ENCODE measurements at places on chromosomes 5 and 9.
A peak's percentile ranks its signal among the peaks of the same experiment; 100 is the strongest.

DNA sequence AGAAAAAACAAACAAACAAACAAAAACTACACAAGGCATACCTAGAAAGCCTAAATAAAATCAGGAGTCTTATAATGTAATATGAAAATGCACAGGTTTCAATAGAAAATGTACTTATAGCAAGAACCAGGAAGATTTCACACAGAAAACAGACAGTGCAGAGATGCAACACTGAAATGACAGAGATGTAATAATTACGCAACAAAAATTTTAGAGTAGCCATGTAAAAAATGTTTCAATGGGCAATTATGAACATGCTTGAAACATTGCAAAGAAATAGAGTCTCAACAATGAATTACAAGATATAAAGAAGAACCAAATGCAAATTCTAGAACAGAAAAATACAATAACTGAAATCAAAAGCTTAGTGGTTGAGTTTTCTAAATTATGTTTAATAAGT lies 405.9 kb downstream of the PLK2 start:
- DNase-seq: no peak

- DNase-seq: no peak
Measured at GRCh38 chr9:14014744-14015143, 299.2 kb downstream of the NFIB start.

DNA sequence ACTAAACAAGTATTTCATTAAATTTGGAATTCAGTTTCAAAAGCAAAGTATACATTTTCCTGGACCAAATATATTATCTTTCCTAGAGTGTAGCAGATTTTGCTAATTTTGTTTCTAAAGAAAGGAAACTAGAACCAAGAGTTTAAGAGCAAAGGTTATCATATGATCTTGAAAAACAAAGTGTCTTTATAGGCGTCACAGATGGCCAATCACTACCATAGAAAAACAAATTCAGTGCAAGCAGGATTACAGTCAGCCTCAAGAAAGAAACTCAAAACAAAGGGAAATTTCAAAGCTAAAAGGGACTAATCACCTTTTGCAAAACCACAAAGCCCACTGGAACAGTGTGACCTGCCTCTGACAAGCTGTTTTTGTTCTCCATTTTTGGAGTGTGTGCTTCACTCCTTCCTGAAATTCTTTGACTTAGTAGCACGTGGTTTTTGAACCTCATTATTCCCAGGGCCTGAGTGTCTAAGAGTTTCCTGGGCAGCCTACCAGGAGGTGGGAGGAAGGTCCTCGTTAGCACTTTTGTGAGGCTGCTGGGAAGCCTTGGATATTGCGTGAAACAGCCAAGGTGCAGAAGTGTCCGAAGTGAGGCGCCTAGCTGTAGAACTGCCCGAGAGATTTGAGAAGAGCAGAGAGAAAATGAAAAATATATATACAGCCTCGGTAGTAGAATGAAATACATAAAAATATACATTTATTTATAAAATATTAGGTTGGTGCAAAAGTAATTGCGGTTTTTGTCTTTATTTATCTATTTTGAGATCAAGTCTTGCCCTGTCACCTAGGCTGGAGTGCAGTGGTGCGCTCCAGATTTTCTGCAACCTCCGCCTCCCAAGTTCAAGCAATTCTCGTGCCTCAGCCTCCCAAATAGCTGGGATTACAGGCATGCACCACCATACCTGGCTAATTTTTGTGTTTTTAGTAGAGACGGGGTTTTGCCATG lies 246.1 kb downstream of the MARCHF11 start:
- no peak for DNase-seq

- no peak for DNase-seq
Measured at GRCh38 chr5:84549054-84549453, 164.4 kb upstream of the EDIL3 start.

DNA sequence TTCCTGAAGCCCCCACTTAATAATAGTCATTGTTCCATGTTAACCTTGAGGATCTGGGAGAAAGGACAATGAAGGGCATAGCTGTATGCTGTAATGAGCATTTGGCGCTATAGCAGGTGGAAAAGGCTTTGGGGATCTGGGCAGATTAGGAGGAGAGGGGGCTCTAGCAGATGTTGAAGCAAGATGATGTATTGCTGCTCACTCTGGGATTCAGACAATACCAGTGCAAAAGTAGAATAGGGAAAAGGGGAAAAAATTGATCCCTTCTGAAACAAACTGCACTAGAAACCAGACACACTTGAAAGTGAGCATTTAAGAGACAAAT lies 575.3 kb upstream of the MEF2C start:
- DNase-seq: no peak

- DNase-seq: no peak
Measured at GRCh38 chr5:86997516-86997915, 270.2 kb upstream of the RASA1 start.

DNA sequence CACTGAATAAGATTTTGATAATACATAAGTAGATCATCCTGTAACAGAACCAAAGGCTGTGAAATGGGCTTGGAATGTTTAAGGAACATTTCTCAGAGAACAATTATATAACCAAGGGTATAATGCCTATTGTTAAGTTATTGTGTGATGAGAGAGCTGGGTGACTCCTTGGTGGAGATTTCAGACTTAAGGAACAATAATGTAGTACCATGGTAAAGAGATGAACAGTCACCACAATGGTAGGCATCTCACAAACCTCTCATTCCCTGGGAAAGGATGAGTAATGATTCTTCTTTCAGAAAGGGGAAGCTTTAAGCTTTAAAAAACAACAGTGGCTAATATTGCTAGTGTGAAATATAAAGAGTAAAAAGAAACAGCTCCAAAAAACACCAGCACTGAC lies 147.4 kb downstream of the TRIM36 start:
- no peak for DNase-seq

DNA sequence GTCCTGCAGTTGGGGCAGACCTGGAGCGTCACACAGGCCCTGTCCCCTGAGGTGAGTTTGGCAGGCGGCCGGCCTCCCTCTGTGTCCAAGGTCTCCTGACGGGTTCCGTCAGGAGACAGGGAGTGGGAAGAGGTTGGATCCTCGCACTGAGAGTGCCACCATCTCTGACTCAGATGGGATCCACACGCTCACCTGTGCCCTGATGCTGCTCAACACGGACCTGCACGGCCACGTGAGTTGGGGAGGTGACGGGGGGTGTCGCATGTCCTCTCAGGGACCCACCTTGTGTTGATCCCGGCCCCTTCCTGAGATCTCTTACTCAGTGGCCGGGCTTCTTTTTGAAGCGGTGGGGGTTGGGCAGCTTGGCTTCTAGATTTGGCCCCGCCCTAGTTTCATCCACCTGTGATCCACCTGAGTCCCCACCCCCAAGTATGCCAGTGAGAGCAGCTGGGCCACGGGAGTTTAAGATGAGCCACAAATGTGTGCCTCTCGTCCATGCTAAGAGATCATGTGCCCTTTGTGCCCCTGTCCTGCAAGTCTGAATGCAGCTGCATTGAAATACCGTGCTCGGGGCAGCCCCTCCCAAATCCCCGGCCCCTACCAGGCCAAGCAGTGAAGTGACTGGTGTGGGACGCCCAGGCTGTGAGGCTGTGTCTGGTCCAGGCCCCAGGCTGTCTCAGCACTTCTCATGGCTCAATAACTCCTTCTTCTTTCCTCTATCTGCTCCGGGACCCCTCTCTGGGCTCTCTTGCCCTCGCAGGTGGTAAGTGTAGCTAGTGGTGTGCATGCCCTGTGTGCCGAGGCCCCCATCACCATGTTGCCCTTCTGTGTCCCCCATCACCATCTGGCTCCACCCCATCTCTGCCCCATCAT lies 27.2 kb downstream of the PSD2 start:
- DNase-seq: no peak

- DNase-seq: no peak
Measured at GRCh38 chr9:89598363-89598713, 6.5 kb upstream of the GADD45G start.

DNA sequence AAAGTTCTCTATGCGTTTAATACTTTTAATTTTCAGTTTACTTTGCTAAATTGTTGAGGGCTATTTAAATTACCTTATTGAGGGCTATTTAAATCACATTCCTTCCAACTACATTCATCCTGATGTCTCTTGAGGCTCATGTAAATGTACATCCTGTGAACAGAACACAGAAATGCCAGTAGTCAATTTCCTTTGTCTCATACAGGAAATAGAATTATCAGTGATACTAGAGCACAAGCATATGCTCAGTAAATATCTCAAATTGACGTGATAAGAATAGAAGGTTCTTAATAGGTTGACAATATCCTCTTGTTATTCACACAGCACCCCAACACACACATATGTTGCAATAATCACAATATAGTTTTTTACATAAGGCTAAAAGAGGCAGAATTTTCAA lies 449.0 kb downstream of the CYLC2 start:
- DNase-seq: no peak

GRCh38 chr5:82855893-82856550 lies 221.2 kb downstream of the TMEM167A start:
- no peak for DNase-seq

- DNase-seq: peak; percentile 79
Measured at GRCh38 chr5:179821298-179822058, 773 bp downstream of the SQSTM1 start.

GRCh38 chr5:101897914-101898313 lies 398.2 kb downstream of the SLCO4C1 start:
- no peak for DNase-seq

- no peak for DNase-seq
Measured at GRCh38 chr9:71733176-71733575, 35.1 kb downstream of the CEMIP2 start.

DNA sequence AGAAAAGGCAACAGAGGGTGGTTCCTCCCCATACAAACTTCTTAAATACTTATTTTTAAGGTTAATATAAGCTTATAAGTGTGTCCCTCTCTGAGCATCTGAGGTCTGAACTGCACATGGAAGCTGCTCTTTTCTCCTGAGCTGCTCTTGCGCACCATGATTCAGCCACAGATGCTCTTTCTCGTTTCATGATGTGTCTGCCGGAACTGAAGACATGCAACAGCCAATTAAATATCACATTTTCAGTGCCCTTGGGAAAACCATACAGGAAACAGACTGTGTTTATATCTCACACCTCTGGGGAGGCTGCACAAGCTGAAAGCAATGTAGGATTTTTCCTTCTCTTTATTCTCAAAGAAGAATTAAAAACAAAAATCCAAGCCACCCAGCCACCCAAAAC lies 96.8 kb upstream of the NREP start:
- no peak for DNase-seq

DNA sequence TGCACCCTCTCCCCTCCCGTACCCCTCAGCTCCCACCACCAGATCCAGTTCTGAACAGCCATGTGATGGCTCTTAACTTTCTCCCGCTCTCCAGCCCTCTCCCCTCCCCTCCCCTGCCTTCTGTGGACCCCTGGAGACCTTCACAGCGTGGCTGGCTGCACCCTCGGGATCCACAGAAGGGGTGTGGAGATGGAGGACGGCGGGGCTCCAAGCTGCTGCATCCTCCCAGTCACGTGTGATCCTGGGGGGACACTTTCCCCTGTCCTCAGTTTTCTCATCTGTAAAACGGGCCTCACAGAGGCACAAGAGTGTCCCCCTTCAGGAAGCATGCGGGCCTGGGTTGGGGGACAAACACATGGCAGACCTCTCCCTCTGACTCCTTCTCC lies 276.0 kb upstream of the MVB12B start:
- no peak for DNase-seq

GRCh38 chr5:137960819-137961218 lies 71.6 kb downstream of the PKD2L2 start:
- DNase-seq: no peak

GRCh38 chr9:122134822-122135528 lies 24.6 kb downstream of the NDUFA8 start:
- DNase-seq: no peak

DNA sequence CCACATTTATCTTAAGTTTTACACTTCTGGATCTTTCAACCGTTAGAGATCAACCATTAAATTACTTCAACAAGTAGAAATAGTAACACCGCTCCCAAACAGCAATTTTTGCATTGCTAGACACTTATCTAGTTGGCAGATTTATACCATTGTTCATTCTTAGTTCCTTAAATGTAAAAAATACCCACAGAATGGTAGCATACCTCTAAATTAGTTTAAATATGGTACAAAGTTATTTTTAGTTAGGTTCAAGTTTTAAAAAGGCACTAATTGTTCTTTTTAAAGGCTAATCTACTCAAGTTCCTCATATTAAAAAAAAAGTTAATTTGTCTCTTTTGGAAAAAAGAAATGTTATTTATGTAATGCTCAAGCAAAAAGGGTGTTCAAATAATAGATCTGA lies 8.1 kb downstream of the PFDN1 start:
- no peak for DNase-seq

- no peak for DNase-seq
Measured at GRCh38 chr5:110087829-110088228, 398.1 kb downstream of the MAN2A1 start.

- DNase-seq: no peak
Measured at GRCh38 chr9:84339962-84340361, 596 bp downstream of the SLC28A3 start.

DNA sequence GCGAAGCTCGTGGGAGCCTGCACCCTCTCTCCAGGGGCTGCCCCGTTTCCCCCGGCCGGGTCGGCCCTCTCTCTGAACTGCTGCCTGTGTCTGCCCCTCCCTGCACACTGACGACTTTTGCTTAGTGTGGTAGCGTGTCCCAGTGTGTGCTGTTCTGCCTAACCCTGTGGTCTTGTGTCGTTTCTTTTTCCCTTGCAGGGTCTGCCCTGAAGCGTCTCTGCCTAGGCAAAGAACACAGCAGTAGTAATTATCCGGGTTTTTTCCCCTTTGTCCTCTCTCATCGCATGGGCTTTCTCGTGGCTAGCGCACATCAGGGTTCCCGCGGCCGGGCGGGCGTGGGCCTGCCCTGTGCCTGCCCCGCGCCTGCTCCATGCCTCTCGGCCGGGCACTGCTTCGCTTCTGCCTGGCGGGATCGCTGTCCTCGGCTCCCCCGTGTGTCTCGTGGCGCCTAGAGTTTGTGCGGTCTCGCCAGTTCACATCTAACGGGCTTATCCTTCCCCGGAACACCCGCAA lies 122.7 kb downstream of the WNK2 start:
- no peak for DNase-seq

GRCh38 chr5:74638544-74638969 lies 2.0 kb downstream of the ENC1 start:
- DNase-seq: no peak

DNA sequence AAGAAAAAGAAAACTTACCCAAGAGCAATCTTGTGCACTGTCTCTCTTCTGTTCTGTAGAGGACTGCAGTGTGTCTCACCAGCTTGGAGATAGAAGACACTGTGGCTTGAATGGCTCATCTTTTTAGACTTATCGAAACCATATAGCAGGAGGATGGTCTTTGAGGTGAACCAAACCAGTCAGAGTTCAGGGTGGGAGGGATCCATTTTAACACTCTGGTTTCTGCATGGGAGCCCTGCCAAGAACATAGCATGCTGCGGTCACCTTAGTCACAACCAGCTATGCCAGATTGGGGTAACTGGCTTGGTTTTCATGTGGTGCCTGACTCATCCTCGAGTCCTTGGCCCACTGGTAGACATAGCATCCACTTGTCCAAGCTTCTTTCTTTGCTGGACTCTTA lies 135.1 kb downstream of the PAPPA start:
- DNase-seq: no peak

DNA sequence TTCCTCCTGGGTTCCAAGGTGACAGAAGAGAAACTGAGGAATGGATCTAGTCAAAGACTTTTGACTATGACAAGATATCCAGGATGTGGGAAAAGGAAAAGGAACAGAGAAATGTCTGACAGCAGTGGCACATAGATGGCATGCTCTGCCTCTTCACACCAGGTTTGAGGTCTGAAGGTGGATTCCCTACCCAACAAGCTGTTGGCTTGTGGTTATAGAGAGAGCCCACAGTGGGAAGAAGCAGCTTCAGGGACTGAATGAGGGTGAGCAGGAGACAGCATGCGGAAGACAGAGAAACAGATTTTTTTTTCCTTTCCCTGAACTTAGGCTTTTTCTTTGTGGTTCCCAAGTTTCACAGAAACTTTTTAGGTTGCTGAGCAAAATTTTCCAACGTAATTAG lies 20.6 kb downstream of the IFNW1 start:
- DNase-seq: no peak
